ENCODE measurements at places on chromosomes 11 and 22. TPM values are rescaled to one million over a fixed set of nuclear protein-coding genes. Genes with fewer than 3 reads are reported as not detected.

Gene OR5L1
- not detected for total RNA-seq

Gene ZBED4
- 7.8 TPM for total RNA-seq

Gene SCARF2
- total RNA-seq, result 25.9 TPM

Gene ARRB1
- total RNA-seq, result 7.6 TPM

Gene GGTLC2
- not detected for total RNA-seq

Gene USP2
- total RNA-seq, result under 0.01 TPM

Gene NRGN
- total RNA-seq, result 11.5 TPM

Gene SPI1
- total RNA-seq, result not detected
